ENCODE measurements at places on chromosomes 5 and 9.

GRCh38 chr5:140039561-140039960 is 3.5 kb downstream of the NRG2 start:
- no peak for DNase-seq

- DNase-seq: no peak
These were observed 984 bp upstream of the RAD23B start for GRCh38 chr9:107281922-107282667.

DNA sequence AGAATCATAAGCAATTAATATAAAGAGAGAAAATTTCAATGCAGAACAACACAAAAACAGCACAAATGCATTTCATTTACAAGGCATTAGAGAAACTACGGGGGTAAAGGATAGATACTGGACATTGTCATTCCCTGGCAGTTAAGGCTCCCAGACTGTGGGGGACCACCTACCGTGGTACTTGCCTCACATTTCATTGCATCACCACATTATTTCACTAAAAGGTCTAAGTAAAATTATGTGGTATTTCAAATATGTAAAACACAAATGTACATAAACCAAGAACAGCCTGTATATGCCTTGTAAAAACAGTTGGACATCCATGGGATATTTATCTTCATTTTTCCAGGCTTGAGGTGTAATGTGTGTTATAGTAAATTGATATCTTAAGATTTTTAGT is 571.2 kb upstream of the ZNF462 start:
- no peak for DNase-seq

- DNase-seq: no peak
These were observed 62.6 kb downstream of the ANGPTL2 start for GRCh38 chr9:127059765-127060361.

- DNase-seq: no peak
These were observed 198.3 kb downstream of the KCTD16 start for GRCh38 chr5:144369006-144369405.

- no peak for DNase-seq
These were observed 2.8 kb upstream of the CDK7 start for GRCh38 chr5:69231851-69232250.

DNA sequence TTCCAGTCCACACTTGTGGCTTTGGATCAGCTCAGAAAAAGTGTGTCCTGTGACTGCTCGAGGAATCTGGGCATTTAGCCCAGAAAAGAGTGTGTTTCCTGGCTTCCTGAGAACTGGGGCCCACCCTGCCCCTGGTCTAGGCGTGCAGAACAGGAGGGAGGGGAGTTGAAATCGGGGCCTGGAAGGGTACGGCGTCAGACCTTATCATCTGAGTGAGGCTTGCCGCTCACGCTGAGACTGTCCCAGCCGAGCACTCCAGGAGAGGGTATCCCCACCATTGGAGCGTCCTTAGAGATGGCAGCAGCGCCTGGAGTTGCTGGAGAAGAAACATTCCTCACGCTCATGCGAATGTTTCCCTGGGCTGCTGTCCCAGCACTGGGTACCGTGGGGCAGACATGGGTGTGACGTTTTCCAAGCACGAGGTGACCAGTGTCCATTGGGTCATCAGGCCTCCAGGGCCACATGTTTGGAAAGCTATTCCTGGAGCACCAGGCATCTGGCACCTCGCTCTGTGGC is 22.5 kb downstream of the NEK6 start:
- DNase-seq: no peak

DNA sequence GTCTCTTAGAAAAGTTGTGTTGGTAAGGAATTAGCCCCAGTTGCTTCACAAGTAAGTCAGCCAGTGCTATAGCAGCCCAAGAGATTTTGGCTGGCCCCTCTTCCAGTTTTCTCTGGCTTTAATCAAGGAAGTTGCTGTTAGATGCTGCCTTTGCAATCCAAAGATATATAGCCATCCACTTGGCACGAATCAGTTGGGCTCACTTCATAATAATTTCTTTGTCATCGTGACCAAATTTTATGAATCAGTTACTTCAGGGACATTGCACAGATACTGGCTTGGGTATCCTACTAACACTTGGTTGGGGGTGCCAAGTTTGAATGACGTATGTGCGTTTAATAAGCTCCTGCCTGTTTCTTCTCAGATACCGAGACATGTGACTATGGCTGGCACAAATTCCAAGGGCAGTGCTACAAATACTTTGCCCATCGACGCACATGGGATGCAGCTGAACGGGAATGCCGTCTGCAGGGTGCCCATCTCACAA is 81.5 kb downstream of the VCAN start:
- DNase-seq: no peak

Measured in stimulated activated CD4-positive, alpha-beta T cell treated with anti-CD3 and anti-CD28 coated beads, TNF-alpha, amount 100 ng/mL, for 24 hours (primary cell).